ENCODE measurements at places on chromosomes 3 and 15. TPM values are rescaled to one million over a fixed set of nuclear protein-coding genes. Genes with fewer than 3 reads are reported as not detected.

DNA sequence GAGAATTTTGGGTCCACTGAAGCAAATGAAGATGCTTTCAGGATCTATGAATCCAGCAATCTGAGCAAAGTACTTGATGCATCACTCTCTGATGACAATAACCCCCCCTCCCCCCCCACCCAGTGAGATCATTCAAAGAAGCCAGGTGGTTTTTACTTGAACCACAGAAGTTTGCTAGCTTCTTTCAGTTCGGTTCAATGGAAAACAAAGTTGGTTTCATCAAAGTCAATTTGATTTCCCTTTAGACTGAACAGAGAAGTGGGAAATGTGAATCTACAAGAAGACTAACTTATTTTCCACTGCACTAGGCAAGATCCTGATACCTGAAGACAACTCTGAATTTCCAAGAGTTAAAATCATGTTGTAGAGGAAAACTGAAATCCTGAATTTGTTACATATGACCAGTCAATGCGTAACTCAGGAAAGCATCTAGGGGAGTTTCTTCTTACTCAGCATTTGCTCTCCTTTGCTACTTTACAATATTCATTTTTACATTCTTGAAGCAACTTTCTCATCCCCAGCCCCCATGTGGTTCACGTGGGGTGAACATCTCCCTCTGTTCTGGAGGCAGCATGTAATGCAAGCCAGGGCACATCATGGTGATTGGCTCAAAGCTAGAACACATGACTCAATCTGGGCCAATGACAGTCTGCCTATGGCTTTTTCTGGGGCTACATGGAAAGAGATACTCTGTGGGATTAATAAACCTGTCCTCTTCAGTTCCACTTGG is 572.6 kb downstream of the FOXP1 start:
- H3K27me3 ChIP-seq: no peaks in the 10 kb centered on the region
- peaks cover 70% of the 10 kb centered on the region for H3K36me3 ChIP-seq
- peak overlapping the region; percentile 50 for H3K4me3 ChIP-seq
- DNase-seq: peak; percentile 91
- H3K4me1 ChIP-seq: peaks cover 77% of the 10 kb centered on the region
- peak overlapping the region; percentile 93 for H3K27ac ChIP-seq

- H3K36me3 ChIP-seq: peaks cover 27% of the 10 kb centered on the region
- H3K4me1 ChIP-seq: peaks cover 35% of the 10 kb centered on the region
- H3K27ac ChIP-seq: peak overlapping the region; percentile 92
- DNase-seq: peak; percentile 24
- no peaks in the 10 kb centered on the region for H3K27me3 ChIP-seq
Measured at GRCh38 chr3:183698318-183698751, 738 bp downstream of the YEATS2 start.

EFCC1 gene
- total RNA-seq: 0.38 TPM

GRCh38 chr3:196774848-196775422 is 35.3 kb downstream of the PAK2 start:
- H3K4me3 ChIP-seq: no peak overlapping the region
- peaks cover 69% of the 10 kb centered on the region for H3K4me1 ChIP-seq
- H3K36me3 ChIP-seq: peaks cover 38% of the 10 kb centered on the region
- no peaks in the 10 kb centered on the region for H3K27me3 ChIP-seq
- no peak for DNase-seq

ANKRD34C gene
- not detected for total RNA-seq

DNA sequence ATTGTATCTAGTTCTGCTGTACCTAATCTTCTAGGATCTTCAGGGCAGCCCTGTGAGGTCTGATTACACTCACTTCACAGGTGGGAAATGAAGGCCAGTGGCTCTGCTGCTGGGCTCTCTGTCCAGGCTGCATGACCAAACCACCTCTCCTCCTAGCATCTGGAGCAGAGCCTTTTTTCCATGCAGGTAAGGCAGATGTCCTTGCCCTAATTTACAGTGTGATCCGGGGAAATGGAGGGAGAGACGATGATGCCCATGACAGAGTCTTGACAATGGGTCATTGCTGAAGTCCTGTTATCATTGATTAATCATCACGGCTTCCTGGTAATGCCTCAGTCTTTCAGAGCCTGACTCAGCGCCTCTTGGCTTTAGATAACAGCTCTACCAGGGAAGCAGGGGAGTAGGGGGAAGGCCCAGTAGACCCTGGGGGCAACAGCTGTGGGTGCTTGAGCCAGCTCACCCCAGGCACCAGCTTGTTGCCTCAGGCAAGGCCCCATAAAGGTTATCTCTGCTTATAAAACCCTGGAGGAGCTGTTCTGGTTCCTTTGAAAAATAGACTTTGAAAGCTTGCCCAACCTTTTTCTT is 153.4 kb downstream of the GABRG3 start:
- H3K4me3 ChIP-seq: no peak overlapping the region
- no peaks in the 10 kb centered on the region for H3K27me3 ChIP-seq
- H3K4me1 ChIP-seq: no peaks in the 10 kb centered on the region
- H3K27ac ChIP-seq: no peak overlapping the region
- no peak for DNase-seq

- H3K4me1 ChIP-seq: no peaks in the 10 kb centered on the region
- no peak overlapping the region for H3K4me3 ChIP-seq
- no peak overlapping the region for H3K27ac ChIP-seq
- no peak for DNase-seq
Measured at GRCh38 chr3:143092191-143092590, 27.4 kb upstream of the CHST2 start.

- no peak overlapping the region for H3K27ac ChIP-seq
- H3K4me3 ChIP-seq: no peak overlapping the region
Measured at GRCh38 chr3:152825566-152825965, 9.4 kb upstream of the P2RY1 start.

DNA sequence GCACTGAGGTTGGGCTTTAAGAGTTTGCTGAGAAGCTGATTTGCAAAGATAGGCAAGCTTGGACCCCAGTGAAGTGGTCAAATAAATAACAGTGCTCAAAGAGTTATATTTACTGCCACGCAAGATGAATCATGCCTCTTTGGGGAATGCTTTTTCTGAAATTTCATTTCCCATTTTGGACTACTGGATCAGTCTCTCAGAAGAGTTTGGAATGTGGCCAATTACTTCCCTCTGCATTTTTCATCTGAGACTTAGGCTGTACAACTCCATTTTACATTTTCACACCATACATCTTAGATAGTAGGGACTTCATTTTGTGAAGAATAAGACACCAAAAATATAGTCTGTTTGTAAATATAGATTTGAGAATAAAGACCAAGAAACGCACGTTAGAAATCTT is 419.7 kb downstream of the FGF12 start:
- no peaks in the 10 kb centered on the region for H3K36me3 ChIP-seq
- H3K4me1 ChIP-seq: no peaks in the 10 kb centered on the region
- no peak for DNase-seq

CCDC39 gene
- not detected for total RNA-seq

SERF2 gene
- 775 TPM for total RNA-seq

GRCh38 chr15:84942456-84942855 is 39.2 kb upstream of the PDE8A start:
- peaks cover 2% of the 10 kb centered on the region for H3K27me3 ChIP-seq
- no peak for DNase-seq
- no peak overlapping the region for H3K4me3 ChIP-seq
- H3K4me1 ChIP-seq: no peaks in the 10 kb centered on the region

GRCh38 chr3:98012979-98013378 is 22.1 kb downstream of the GABRR3 start:
- H3K27ac ChIP-seq: no peak overlapping the region
- no peak for DNase-seq
- no peaks in the 10 kb centered on the region for H3K27me3 ChIP-seq
- no peaks in the 10 kb centered on the region for H3K36me3 ChIP-seq

GRCh38 chr15:67969892-67970291 is 84.2 kb upstream of the PIAS1 start:
- H3K27me3 ChIP-seq: peaks cover 33% of the 10 kb centered on the region
- no peak overlapping the region for H3K27ac ChIP-seq
- H3K36me3 ChIP-seq: no peaks in the 10 kb centered on the region
- H3K4me3 ChIP-seq: no peak overlapping the region
- no peak for DNase-seq

DNA sequence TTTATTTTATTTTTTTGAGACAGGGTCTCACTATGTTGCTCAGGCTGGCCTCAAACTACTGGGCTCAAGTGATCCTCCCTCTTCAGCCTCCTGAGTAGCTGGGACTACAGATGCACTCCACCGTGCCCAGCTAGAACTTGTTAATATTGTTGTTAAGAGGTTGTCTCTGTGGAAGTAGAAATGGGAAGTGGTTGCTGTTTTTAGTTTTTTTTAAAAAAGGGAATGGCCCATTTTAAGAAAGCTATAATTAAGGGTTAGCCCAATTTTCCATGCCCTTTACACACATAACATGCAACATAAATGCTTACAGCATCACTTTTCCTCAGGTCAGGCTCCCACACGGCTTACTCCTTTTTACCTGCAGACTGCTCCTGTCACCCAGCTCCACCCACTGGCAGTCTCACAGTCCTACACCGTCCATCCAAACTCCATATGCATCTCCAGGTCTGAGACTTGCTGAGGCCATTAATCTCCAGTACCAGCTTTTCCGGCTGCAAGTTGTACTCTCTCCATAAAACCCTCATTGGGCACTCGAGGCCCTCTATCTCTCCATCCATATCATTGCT is 19.8 kb downstream of the MORC1 start:
- DNase-seq: peak; percentile 6
- H3K4me3 ChIP-seq: no peak overlapping the region

DNA sequence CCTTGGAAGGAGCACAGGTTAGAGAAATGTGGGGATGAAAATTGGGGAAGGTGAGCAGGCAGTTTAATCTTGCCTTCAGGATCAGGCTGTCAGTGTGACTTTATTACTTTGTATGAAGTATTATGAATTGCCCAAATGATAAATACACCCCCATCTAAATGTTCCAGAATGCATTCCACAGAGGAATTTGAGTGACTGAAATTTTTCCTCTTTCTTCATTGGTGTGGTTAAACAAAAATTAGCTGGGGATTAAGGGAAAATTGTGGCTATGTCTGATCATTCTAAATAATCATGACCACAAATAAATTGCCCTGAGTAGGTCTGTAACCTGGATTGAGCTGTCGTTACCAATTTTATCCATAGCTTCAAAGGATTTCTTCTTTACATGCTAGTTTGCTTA is 33.5 kb downstream of the FAM98B start:
- DNase-seq: no peak
- H3K4me1 ChIP-seq: peaks cover 55% of the 10 kb centered on the region

GRCh38 chr15:60226924-60227323 is 170.9 kb downstream of the ANXA2 start:
- H3K4me3 ChIP-seq: no peak overlapping the region
- H3K27ac ChIP-seq: no peak overlapping the region
- peaks cover 9% of the 10 kb centered on the region for H3K27me3 ChIP-seq
- H3K4me1 ChIP-seq: peaks cover 9% of the 10 kb centered on the region

DNA sequence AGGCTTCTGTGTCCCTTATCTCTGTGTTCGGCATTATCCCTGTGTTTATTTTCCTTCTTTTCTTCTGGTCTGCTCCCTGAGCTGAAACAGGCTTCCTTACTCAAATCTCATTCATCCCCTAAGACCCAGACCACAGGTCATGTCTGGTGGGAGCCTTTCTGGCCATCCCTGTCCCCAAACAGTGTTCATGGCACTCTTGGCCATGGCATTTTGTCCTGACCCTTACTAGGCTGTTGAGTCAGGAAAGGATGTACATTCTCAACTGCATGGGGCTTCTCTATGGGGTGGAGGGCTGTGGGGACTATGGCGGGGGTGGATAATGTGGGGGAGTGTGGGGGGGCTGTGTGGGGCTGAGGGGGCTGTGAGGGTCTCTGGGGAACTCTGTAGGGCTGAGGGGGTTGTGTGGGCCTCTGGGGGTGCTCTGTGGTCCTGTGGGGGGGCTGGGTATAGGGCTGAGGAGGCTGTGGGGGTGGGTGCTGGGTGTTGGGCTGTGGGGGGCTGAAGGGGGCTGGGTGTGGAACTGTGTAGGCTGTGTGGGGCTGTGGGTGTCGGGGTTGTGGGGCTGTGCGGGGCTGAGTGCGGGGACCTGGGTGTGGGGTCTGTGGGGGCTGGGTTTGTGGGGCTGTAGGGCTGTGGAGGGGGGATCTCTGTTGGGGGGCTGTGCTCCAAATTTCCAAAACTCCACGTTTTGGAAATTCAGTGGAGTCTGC is 64.3 kb downstream of the KLF13 start:
- peaks cover 57% of the 10 kb centered on the region for H3K4me1 ChIP-seq
- H3K36me3 ChIP-seq: peaks cover 9% of the 10 kb centered on the region
- DNase-seq: no peak
- no peak overlapping the region for H3K27ac ChIP-seq
- H3K4me3 ChIP-seq: peak overlapping the region; percentile 8

GRCh38 chr15:74032606-74033561 is 38.4 kb downstream of the PML start:
- H3K4me1 ChIP-seq: no peaks in the 10 kb centered on the region
- no peak overlapping the region for H3K27ac ChIP-seq
- no peaks in the 10 kb centered on the region for H3K27me3 ChIP-seq
- H3K4me3 ChIP-seq: no peak overlapping the region
- peaks cover 23% of the 10 kb centered on the region for H3K36me3 ChIP-seq

- no peak overlapping the region for H3K27ac ChIP-seq
- H3K27me3 ChIP-seq: peaks cover 76% of the 10 kb centered on the region
- H3K36me3 ChIP-seq: no peaks in the 10 kb centered on the region
Measured at GRCh38 chr3:138945709-138946662, 951 bp downstream of the FOXL2 start.

DNA sequence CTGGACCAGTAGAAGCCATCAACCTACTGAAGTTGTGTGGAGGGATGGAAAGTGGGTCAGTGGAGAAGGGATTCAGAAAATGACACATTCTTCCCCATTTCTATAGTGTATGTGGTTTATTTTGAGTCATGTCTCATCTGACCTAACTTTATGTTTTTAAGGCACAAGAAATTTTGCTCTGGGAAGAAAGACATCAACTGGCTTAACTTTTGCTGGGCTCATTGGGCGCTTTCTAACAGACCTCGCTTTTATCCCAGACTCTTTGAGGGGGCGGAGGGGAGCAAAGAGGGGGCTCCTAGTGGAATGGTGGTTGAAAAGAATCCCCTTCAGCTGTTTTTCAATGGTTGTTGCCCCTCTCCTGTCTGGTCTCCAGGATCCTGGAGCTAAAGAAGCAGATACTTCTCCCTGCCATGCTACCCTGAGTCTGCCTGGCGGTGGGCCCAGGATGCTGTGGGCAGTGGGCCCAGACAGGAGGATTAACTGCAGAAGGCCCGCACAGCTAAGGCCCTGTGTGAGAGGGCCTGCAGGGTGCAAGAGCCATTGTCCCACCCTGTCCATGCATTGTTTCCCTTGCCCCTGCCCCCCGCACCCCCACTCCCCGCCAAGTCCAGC is 14.5 kb downstream of the CSRNP1 start:
- H3K27ac ChIP-seq: peak overlapping the region; percentile 48
- H3K4me1 ChIP-seq: peaks cover 36% of the 10 kb centered on the region
- peaks cover 38% of the 10 kb centered on the region for H3K36me3 ChIP-seq

RLBP1 gene
- total RNA-seq: not detected

CEP97 gene
- 18.7 TPM for total RNA-seq

IMPG2 gene
- total RNA-seq: 0.13 TPM

- H3K27ac ChIP-seq: peak overlapping the region; percentile 5
- no peaks in the 10 kb centered on the region for H3K27me3 ChIP-seq
- H3K36me3 ChIP-seq: peaks cover 6% of the 10 kb centered on the region
- peaks cover 30% of the 10 kb centered on the region for H3K4me1 ChIP-seq
- no peak overlapping the region for H3K4me3 ChIP-seq
- DNase-seq: no peak
Measured at GRCh38 chr15:67784090-67784781, 41.1 kb upstream of the SKOR1 start.

Data from activated CD8-positive, alpha-beta T cell treated with anti-CD3 and anti-CD28 coated beads for 36 hours (primary cell).